ENCODE measurements at places on chromosomes 1 and 21.
A peak's percentile ranks its signal among the peaks of the same experiment; 100 is the strongest.

GRCh38 chr1:154994591-154994990 is 1.2 kb downstream of the LENEP start:
- DNase-seq, result no peak

DNA sequence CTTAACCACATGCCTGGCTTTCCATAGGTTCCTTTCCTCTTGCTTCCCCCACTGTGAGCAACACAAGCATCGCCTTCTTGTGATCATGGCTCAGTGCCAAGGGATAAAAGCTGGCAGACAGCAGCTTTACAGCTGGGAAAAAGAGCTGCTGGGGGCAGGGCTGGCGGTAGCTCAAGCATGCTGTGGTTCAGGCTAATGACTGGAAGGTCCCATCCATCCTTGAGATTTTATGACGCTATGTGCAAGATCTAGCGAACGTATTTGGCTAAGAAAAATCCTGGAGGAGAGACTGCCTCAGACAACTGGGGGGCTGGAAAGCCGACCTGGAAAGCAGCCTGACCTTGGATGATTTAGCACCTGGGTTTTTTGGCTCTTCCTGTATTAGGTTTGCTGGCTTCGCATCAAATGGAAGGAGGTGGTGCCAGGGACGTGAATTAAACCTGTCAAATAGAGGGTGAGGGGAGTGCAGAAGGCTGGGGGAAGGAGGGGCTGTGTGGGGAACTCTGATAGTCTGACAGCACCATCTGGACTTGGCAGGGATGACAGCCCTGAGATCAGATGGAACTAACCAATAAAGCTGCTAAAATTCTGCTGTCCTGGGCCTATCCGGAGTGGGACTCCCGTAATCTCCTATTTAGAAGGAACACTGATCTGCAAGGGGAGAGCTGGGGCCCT is 34.8 kb downstream of the ZMYND12 start:
- DNase-seq, result no peak

- no peak for DNase-seq
Observed at GRCh38 chr1:169456029-169456428, 28.8 kb upstream of the CCDC181 start.

DNA sequence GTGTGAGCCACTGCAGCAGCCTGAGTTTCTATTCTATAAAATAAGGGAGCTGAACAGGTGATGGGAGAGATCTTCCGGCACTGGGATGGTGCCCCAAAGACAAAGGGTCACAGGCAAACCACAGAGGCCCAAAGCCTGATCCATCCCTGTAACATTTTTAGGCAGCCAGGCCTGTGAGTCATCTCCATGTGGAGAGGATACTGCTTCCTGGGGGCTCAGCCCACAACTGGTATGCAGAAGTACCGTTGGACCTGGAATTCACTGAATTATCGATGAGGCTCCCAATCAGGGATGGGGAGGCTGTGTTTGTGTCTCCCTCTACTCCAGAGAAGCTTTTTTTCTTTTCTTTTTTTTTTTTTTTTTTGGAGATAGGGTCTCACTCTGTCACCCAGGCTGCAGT is 48.8 kb upstream of the WASF2 start:
- DNase-seq, result no peak

GRCh38 chr1:53316766-53317581 is 10.9 kb downstream of the LRP8 start:
- no peak for DNase-seq

DNA sequence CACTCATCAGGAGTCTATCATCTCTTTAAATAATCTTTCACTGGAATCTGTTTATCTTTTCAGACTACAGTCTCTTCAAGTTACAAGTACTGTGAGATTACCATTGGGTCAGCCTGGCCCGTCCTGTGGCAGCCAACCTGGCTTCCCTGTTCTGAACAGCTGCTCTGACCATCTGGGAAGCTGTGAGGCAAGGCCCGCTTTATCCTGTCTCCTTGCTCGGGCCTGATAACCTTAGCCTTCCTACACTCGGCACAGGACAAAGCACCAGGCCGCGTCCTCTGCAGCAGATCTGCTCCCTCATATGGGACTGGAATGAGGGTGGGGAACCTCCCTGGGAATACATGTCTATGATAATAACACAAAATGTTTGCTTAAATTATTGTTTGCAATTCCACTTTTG is 113.3 kb downstream of the PTPN14 start:
- DNase-seq, result no peak

GRCh38 chr21:17461582-17461981 is 51.3 kb upstream of the CXADR start:
- no peak for DNase-seq

GRCh38 chr1:205455581-205456382 is at the start of gene BLACAT1:
BLACAT1 (minus strand) TSS chr1:205456045.
- DNase-seq, result no peak

GRCh38 chr1:41562328-41562727 is 77.8 kb upstream of the EDN2 start:
- DNase-seq, result no peak

DNA sequence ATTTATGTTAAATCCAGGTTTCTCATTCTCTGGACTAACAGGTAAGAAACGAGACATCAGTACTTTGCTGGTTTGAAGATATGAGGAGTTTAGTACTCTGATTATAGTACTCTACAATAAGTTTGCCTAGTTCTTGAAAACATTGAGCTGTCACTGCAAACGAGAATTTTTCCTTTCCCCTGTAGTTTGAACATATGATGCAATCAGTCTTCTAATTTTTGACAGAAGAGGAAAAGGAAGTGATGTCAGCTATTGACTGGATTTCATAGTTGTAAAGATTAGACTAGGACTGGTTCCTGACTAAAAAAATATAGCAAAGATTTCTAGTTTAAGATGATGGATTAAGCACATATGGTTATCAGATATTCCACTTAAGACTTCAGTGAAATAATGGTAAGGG is 461.9 kb downstream of the LRRIQ3 start:
- DNase-seq, result no peak

GRCh38 chr1:89945852-89946476 is 48.9 kb upstream of the ZNF326 start:
- no peak for DNase-seq

- DNase-seq, result no peak
Observed at GRCh38 chr21:17238468-17238867, 274.4 kb upstream of the CXADR start.

GRCh38 chr21:42453986-42454570 is 41.9 kb downstream of the RSPH1 start:
- no peak for DNase-seq

- DNase-seq, result no peak
Observed at GRCh38 chr1:235923466-235924021, 56.8 kb upstream of the LYST start.

DNA sequence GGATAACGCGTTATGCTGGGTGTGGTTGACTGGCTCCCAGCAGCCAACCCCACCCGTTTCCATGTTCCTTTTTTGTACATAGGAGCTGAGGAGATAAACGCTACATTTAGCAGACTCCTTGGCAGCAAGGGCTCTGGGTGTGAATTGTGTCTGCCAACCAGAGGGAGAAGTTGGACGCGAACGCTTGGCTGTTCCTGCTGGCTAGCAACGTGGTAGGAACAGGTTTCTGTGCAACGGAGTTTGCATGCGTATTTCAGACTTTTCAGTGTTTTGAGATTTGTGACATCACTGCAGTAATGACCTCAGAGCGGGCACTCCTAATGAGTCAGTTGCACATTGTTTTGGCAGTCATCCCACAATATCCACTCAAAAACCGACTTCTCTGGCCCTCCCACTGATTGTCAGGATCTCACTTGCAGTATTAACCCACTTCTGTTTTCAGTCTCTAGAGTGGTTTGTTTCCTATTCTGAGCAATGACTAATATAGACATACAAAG is 98.7 kb upstream of the RGS1 start:
- DNase-seq, result no peak

DNA sequence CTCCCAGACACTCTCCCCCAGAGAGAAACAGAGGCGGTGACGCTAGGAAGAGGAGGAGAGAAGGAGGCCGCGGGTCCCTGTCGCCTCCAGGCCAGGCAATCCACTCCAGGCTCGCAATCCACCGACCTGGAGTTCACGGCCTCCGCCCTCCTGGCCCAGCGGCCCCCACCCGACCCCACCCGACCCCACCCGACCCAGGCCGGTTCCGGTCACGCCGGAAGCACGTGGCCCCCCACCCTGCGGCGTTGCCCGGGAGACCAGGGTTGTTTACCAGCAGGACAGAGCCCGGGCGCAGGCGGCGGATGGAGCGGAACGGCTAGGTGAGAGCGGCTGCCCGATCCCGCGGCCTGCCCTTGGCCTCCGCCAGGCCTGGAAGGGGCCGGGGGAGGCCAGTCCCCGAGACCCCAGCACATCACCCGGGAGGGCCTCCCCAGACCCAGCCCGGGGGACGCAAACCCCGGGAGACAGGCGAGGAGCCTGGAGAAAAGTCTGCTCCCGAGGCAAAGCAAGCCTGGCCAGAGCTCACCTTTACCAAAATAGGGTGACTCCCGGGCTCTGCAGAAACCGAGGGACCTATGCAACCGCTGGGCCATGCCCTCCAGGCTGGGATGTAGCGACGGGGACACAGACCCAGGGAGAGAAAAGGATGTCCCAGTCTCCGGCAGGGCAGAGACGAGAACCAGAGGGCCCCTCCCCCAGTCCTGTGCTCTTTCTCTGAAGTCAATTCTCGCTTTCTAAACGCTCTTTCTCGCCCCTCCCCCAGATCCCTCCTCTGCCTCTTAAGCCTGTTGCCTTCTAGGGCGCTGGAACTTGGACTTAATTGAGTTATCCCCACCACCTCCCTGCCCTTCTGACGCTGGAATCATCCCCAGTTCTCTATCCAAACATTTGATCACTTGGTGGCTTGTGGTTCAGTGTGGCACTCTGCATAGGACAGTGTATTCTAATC is at the start of the genes PLA2G2C and UBXN10:
TSS of gene PLA2G2C (minus strand) at position 685 of the 949 bp plus-strand sequence. CDS start 9,155 bp downstream, outside the sequence.
TSS of gene UBXN10 (plus strand) at position 263 of the 949 bp plus-strand sequence. CDS start 4,466 bp downstream, outside the sequence.
- DNase-seq, result peak; percentile 69

- DNase-seq, result no peak
Observed at GRCh38 chr1:18540136-18540765, 59.5 kb downstream of the KLHDC7A start.

GRCh38 chr21:16377857-16378256 is 648.1 kb downstream of the USP25 start:
- DNase-seq, result no peak

DNA sequence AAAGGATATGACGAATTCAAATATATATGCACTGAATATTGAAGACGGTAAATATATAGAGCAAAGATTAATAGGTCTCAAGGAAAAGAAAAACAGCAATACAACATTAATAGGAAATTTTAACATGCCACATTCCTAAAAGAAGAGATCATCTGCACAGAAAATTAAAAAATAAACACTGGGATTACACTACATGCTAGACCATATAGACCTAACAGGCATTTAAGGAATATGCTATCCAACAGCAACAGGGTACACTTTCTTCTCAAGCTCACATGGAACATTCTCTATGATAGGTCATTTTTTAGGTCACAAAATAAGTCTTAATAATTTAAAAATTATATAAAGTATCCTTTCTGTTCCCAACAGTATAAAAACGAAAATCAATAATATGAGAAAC is 1038.3 kb downstream of the KCNT2 start:
- DNase-seq, result no peak

GRCh38 chr1:85550784-85551516 is 29.6 kb upstream of the CCN1 start:
- DNase-seq, result no peak

DNA sequence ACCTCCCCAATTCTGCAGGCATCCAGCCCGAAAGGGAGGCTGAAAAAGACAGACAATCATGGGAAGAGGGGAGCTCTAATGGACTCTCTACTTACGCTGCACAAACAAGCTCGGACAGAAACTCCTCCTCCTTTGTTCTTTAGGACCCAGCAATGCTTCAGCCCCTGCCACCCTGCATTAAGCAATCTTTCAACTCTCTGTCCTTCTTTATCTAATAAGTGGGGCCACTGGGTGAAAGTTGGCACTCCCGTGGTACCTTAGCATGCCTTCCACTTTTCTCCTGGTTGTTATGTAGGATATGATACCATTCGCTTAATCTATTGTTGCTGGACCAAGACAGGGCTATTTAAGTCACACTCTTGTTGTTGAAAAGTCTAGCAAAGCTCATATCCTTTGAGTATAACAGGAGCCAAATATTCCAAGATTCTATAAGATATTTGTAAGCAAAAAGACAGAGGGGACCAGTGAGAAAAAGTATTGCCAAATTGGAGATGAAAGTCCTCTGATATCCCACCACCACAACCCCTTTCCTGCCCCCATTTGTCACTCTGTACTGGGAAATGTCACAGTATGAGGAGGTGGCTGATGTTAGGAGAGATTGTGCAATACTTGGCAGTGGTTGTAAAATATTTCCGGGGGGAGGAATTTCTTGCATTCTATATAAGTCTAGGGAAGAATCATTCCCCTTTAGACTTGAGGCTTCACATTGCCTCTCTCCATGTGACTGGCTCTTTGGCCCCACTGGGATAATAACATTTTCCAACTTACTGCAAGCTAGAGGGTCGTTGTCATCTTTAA is 137.3 kb upstream of the GJB5 start:
- DNase-seq, result no peak

DNA sequence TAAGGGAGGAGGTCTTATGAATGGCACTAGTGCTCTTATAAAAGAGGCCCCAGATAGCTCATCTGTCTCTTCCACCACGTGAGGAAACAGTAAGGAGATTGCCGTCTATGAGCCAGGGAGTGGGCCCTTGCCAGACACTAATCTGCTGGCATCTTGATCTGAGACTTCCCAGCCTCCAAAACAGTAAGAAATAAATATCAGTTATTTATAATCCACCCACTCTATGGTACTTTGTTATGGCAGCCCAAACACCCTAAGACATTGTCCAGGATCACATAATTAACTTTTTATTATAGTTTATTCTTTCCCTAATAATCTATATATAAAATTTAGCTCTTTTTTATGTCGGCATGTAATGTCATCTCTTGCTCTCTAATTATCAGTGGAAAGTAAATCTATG is 144.0 kb upstream of the IRF2BP2 start:
- no peak for DNase-seq

DNA sequence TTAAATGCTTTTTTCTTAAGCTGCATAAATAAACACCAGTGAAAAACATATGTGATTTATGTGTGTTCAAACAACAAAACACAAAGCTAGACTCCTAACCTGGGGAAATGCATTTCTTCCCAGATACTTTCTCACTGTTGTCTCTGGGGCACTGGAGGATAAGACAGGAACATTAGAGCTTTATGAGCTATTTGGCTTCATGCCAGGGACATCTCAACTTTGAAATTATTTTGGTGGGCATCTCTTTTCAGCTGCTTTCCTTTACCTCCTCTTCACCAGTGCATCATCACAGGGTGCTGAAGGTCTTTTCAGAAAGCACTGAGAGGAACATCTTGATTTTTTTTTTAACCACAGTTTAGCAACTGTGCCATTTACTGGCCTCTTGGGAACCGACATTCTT is 212.9 kb downstream of the DNM3 start:
- DNase-seq, result no peak

DNA sequence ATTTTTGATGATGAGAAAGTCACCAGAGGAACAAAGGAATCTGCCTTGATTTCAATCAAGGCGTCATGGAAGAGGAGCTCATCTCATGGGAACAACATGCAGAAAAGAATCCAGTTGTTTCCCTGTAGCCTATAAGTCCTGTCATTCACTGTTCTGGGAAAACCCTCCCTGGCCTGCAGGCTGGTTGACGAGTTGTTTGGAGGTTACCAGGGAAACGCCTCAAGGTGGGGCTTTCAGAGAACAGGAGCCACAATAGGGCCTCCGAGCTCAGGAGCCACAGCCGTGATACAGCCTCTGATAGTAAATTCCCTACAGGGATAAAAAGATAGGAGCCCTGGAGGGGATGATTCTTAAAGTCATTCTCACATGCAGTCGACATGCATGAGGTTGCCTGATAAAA is 135.2 kb downstream of the PSMG1 start:
- no peak for DNase-seq

GRCh38 chr1:86858524-86859261 is 55.2 kb downstream of the SELENOF start:
- DNase-seq, result no peak
